ENCODE measurements at places on chromosomes 1 and 21. TPM values are rescaled to one million over a fixed set of nuclear protein-coding genes. Genes with fewer than 3 reads are reported as not detected.

- DNase-seq, result no peak
These were observed 1.6 kb downstream of the SMCP start for GRCh38 chr1:152879559-152880198.

Gene ZNF697
- 9.5 TPM for total RNA-seq

DNA sequence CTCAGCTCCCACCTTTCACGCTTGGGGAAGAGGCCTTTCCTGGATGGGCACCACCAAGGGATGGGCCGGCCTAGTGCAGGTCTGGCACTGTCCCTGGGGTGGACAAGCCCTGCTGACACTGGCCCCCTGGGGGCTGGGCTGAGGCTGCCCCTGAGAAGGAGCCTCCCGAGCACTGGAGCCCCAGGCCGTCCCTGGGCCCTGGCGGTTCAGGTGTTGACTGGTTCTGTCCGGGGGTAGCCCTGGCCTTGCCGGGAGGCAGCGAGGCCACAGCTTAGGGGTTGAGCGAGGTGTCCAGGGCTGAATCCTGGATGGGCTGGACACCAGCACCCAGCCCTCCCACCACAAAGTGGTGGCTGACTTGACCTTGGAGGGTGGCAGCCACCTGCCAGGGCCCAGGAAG is 49.7 kb upstream of the ACTRT2 start:
- no peak for DNase-seq

DNA sequence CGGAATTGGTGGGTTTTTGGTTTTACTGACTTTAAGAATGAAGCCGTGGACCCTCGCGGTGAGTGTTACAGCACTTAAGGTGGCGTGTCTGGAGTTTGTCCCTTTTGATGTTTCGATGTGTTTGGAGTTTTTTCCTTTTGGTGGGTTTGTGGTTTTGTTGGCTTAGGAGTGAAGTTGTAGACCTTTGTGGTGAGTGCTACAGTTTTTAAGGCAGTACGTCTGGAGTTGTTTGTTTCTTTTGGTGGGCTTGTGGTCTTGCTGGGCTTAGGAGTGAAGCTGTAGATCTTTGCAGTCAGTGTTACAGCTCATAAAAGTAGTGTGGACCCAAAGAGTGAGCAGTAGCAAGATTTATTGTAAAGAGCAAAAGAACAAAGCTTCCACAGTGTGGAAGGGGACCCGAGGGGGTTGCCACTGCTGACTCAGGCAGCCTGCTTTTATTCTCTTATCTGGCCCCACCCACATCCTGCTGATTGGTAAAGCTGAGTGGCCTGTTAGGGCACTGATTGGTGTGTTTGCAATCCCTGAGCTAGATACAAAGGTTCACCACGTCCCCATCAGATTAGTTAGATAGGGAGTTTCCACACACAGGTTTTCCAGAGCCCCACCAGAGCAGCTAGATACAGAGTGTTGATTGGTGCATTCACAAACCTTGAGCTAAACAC is 20.9 kb downstream of the HENMT1 start:
- no peak for DNase-seq

Gene F13B
- total RNA-seq, result not detected

Gene TOE1
- total RNA-seq, result 5.4 TPM

GRCh38 chr21:46049890-46050667 is 47.8 kb upstream of the COL6A2 start:
- DNase-seq, result peak; percentile 56

Gene NBPF4
- not detected for total RNA-seq

Gene MROH9
- not detected for total RNA-seq

- no peak for DNase-seq
These were observed 185.4 kb downstream of the LYPLAL1 start for GRCh38 chr1:219359126-219359525.

Gene OR2M3
- not detected for total RNA-seq

Gene AQP10
- total RNA-seq, result not detected

DNA sequence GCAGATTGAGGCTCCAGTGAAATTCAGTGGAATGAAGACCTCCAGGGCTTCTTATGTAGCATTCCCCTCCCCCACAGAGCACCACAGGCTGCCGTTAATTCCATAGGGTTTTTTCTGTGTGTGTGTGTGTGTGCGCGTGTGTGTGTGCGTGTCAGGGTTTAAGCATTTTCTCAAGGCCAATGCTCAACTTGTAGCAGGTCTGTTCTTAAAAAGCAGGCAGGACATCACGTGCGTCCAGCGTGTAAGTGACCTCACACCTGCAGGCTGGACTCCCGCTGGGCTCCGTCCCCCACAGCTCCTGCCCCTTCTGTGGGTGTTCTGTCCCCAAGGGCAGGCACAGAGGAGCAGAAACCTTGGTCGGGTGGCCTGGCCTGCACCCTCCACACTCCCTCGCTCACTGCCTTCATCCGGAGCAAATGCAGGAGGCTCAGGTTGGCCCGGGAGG is 5.3 kb downstream of the PRDM16 start:
- no peak for DNase-seq

DNA sequence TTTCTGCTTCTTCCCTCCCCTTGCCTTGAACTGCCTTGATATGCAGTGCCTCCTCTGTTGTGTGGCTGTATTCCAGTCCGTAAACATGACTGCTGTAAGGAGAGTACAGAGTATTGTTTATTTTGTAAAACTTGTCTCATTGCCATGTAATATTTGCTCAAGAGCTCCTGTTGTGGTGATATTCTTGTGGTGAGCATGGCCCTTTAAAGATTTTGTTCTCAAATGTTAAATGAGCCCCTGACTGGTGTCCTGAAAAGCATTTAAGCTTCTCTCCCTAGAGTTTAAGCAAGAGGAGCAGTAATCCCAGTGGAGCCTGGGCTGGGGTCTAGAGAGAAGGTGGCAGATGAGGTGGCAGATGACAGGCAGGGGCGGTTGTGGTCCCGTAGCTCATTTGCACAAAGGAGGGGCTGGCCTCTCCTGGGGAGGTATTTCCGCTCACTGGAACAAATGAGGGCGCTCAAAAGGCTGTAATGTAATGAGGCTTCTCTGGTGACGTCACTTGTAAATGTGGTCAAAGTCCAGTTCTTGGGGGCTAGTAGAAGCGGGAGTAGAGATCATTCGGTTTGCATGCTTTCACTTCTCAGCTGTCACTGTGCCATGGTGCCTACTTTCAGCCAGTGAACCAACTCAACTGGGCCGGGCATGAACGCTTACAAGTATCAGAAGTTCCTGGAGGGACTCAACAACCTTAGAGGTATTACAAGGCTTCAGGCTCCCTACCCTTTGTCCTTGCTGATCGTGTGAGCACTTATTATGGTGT is 46.0 kb upstream of the MACF1 start:
- no peak for DNase-seq

DNA sequence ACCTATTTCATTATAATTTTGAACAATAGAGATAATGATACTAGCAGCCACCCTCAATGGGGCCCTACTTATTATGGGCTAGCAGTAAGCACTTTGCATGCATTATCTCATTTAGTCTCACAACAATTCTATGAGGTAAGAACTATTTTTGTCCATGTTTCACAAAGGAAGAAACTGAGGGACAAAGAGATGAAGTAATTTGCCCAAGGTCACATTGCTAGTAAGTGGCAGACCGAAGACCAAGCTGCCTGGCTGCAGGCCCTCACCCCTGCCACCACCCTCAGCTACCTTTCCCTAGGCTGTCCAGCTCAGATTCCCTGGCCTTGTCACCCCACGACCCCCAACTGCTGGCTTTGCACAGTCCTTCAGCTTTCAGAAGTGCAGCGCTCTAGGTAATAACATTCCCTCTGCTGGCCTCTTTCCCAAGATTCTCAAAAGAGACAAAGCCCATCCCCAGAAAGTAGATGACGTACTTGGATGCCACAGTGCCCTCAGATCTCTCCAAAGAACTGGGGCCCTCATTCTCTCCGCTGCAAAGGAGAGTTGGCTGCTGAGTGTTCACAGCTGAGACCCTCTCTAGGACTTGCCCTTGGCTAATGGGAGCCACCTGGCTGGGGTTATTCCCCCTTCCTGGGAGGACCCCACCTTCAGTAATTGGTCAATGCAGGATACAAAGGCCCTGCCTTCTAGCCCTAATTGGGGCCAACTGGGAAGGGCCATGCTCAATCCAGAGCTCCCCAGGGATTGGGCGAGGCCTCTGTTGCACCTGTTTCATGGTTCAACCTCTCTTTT is 39.5 kb downstream of the IRF2BP2 start:
- DNase-seq, result no peak

DNA sequence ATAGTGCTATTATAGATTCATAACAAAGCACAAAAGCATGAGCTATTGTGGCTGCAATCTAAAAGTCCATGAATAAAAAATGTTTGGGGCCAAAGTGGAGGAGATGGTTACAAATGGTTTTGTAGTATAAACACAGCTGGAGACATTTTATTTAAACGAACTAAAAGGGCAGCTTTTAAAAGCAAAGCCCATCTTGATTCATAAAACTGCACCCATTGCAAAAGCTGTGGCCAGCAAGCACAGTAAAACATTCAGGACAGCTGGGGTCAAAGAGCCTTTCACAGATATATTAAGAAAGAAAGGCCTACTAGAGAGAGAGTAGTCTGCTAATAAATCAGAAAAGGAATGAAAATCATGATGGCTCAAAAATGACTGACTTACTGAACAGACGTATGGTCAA is 520.8 kb downstream of the NUF2 start:
- no peak for DNase-seq

DNA sequence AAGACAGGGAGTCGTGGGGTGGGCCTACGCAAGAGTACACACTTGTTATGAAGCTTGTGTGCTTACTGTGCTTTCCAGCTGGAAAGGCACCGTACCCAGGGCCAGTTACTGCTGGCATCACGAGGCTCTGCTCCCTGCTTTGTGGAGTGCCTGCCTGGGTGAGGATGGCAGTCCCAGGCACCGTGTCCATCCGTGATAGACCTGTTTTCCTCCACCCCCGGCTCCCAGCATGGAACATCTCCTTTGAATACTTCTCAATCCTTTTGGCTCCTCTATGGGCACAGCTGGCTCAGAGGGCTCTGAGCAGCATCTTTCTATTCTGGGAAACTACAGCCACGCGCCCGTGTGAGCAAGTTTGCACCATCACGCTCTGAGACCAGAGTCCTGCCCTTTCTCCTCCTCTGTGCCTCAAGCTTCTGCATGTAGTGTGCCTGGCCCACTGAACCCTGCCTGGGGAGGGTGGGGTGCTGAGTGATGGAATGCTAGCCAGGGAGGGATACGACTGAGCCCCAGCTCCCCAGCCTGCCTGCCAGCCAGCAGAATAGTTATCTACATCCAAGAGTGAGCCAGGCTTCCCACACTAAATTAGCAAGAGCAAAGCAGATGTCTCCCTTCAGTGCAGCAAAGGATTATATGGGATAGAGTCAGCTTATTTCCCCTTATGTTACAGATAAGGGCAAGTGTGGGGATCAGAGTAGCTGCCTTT is 7.1 kb upstream of the TNR start:
- DNase-seq, result no peak

DNA sequence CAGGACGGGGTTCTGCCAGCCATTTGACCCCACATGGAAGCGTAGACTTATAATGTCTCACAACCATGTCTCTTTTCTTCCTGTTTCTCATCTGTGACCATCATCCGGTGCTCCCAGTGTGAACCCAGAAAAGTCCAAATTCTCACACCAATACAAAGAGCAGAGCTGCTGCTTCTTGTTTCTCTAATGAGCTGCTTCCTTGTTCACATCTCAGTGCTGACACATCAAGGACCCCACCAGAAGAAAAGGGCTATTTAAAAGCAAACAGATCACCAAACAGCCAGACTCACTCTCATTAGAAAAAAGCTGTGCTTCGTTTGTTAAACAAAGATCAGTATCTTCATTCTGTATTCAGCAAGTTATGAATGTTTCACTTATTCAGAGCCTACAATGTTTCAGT is 835 bp upstream of the LCE1D start:
- DNase-seq, result no peak

DNA sequence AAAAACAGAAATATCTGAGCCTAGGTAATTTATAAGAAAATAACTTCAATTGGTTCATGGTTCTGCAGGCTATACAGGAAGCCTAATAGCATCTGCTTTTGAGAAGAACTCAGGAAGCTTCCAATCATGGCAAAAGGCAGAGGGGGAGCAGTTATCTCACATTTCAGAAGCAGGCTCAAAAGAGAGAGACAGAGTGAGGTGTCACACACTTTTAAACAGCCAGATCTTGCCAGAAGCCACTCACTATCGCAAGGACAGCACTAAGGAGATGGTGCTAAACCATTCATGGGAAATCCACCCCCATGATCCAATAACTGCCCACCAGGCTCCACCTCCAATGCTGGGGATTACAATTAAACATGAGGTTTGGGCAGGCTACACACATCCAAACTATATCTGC is 25.5 kb downstream of the RGS18 start:
- no peak for DNase-seq

Gene LCE1A
- total RNA-seq, result not detected

- DNase-seq, result no peak
These were observed 148.2 kb downstream of the FCRL5 start for GRCh38 chr1:157404063-157404501.

- DNase-seq, result no peak
These were observed 8.8 kb upstream of the REN start for GRCh38 chr1:204174958-204175357.

- no peak for DNase-seq
These were observed 63.9 kb upstream of the GOLT1A start for GRCh38 chr1:204277563-204278219.

Measured in right atrium auricular region (tissue), 2 donors.